ENCODE measurements at places on chromosomes 2 and 18.

GRCh38 chr18:9992300-9992972, 78.6 kb downstream of the VAPA start:
- no peak for DNase-seq

- peak; percentile 61 for DNase-seq
Observed at GRCh38 chr2:158457092-158457825, 507 bp downstream of the PKP4 start.

GRCh38 chr18:36127836-36128529, 1.2 kb downstream of the SLC39A6 start:
- DNase-seq: peak; percentile 1

DNA sequence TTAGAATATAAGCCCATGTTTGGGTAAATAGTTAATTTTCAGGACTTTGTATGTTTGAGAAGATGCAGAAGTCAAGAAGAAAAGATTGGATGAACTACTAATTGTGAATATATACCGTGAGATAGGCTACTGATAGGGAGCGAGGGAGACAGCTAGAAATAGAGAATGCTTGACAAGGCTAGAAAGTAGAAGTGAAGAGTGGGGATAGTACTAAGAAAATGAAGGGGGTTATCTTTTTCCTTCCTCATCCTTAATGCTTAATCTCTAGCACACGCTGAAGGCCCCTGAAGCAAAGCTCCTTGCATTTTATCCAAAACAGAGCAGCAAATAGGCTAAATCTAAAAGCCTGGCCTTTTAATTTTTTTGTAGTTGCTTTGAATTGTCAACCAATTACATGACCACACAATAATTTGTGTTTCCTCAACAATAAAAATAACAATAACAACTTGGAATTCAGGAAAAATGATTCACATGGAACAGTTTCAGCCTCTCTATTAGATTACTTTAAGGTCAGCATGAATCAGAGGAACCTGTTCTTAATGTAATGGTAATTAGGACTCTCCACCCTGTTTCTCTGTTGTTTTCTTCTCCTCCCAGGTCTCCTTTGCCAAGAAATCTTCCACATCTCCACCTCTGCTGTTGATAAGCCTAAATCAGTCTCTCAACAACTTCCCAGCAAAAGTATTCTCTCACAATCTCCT, 1071.3 kb upstream of the ZEB2 start:
- no peak for DNase-seq

- DNase-seq: no peak
Observed at GRCh38 chr18:23719634-23720201, 30.5 kb downstream of the LAMA3 start.

DNA sequence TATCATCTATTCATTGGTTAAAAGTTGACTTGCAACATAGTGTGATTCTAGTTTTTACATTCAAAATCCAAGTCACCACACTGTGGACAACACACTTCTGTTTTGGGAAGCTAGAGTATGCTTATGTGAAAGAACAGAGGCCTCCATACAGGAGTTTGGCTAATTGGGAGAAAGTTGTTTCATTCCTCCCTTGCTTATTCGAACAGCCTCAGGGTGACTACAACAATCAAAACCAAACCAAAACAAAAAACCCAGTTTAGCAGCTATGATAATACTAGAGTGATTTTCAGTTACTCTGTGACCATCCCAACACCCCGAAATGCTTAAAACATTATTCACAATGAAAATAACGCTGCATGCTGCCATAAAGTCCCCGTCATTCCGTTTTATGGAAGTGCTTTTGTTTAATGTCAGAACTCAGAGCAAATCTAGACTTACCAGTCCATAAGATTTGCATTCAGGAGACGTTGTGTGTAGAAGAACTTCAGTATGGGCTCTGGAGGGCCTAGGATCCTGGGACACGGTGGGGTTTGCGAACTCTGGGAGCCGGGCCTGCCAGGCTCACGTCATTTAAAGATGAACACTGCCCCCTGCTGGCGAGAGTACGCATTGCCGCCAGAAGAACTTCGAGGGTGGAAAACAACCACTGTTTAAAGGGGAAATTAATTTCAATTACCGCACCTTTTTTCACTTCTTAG, 111.4 kb downstream of the FTCDNL1 start:
- peak; percentile 68 for DNase-seq

DNA sequence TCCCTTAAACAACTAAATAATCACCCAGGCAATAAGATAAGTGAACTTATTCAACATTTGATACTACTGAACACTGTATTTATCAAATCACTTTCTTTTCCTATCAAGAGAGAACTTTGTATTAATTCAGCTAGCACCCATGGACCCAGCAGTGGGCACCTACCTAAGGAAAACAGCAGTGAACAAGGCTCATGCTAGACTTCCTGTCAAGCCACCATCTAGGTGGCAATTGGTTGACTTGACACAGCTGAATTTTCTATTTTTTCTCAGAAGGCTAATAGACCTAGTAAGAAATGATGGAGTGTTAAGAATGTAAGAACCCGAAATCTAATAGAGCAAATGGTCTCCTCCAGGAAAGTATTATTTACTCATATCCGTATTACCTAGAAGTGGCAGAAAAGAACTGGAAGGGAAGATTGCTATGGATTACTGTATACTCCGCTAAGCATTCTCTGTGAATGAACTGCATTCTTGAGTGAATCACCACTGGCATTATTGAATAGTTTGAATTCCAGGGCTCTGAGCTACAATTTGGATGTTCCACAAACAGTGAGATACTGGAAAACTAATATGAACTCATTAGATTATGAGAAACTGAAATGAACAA, 988.2 kb upstream of the CDH2 start:
- DNase-seq: no peak

DNA sequence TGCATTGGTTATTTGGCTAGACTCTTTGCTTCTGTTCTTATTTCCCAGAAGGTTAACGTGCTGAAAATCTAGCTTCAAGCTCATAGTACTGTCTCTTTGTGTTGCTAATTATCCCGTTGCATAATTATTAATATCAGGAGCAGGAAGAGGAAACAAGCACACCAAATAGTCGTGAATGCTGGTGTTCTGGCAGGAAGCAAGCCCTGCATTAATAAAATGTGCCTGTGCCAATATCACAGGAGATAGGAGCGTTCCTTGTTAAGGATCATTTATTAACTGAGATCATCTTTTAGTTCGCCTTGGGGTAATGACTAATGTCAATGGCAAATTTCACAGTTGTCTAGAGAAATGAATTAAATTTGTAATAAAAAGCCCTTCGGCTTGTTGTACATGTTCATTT, 893.0 kb upstream of the POU3F3 start:
- DNase-seq: no peak

- DNase-seq: no peak
Observed at GRCh38 chr2:218155953-218156479, 10.7 kb downstream of the CXCR1 start.

- no peak for DNase-seq
Observed at GRCh38 chr2:205984381-205984780, 101.6 kb downstream of the INO80D start.

DNA sequence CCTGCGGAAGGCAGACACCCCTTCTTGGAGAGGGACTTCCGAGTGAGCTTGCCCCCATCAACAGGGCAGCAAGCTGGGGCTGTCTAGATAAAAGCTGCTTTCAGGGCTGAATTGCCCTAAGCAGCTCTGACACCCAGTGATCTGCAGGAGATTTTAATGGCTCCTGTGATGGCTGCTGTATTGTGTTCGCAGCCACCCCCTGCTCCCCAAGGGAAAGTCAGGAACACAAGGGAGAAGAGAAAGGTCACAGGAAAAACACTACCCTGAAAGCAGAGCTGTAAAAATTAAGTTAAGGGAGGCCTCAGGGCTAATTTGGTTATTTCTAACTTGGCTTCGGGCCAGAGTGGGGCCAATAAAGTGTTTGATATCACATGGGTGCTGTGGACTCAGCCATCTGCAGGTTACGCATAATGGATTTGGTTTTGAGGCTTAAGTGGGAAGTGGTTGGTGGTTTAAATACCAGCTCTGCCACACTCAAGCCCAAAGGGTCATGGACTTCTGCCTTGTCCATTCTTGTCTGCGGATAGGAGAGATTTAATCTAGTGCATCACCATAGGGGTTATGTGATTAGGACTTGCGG, 147.6 kb downstream of the CLIP4 start:
- DNase-seq: no peak

DNA sequence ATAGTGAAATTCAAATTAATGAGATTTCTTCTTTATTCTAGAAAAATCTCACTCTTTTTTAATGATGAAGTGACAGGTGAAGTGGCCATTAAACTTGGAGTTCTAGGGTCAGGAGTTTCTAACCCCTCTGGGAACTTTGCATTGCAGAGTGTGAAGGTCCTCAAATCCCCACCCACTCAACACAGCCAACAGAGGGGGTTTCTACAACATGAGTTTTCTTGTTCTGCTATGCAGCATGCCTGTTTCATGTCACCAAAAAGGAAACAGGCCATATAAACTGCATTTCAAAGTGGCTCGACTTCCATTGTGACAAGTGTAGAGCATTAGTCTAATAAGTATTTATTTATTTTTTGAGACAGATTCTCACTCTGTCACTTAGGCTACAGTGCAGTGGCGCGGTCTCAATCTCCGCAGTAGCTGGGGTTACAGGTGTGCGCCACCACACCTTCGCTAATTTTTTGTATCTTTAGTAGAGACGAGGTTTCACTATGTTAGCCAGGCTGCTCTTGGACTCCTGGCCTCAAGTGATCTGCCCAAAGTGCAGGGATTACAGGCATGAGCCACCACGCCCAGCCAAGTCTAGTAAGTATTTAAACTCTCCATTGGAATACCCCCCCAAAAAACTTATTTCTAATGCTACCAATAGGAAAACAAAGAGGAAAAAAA, 146.1 kb upstream of the ZFP36L2 start:
- no peak for DNase-seq

GRCh38 chr2:172285010-172285621, 142.3 kb upstream of the ITGA6 start:
- DNase-seq: peak; percentile 68

GRCh38 chr2:26033818-26034636, at the start of gene RAB10:
Gene RAB10, plus strand, starts transcription at chr2:26034084. Its CDS starts 525 bp downstream, at chr2:26034609.
- peak; percentile 99 for DNase-seq

- DNase-seq: no peak
Observed at GRCh38 chr2:3265471-3265870, 112.1 kb downstream of the EIPR1 start.

- no peak for DNase-seq
Observed at GRCh38 chr2:70030724-70031420, 56.4 kb upstream of the PCBP1 start.

DNA sequence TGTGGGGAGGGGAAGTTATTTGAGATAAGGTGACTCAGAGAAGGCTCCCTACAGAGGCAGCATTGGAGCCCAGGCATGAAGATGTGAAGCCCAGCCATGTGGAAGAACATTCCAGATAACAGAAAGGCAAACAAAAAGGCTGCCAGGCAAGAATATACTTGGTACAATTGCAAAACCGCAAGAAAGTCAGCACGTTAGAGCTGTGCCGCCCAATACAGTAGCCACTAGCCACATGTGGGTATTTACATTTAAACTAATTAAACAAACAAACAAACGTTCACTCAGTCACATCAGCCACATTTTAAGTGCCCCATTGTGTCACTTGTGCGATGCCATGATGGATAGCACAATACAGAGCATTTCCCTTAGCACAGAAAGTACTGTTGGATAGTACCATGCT, 179.6 kb downstream of the SATB2 start:
- no peak for DNase-seq

GRCh38 chr2:127219171-127220070, 678 bp downstream of the CYP27C1 start:
- DNase-seq: peak; percentile 45

GRCh38 chr2:218221000-218221399, 4.0 kb downstream of the ARPC2 start:
- no peak for DNase-seq

DNA sequence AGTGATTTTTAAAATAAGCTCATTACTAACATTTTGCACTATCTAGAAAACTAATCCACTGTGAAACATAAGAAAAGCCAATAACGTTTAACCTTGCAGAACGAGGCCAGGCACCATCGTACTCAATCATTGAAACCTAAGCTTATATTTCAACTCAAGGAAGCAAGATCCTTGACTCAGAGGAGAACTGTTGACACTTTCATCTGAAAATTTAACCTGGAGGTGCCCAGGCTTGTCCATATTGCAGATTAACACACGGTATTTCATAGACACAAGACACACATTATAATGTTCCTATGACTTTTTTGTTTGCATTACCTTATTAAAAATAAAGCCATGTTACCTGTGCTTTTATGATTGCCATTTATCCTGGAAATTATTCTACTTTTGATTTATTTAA, 89.6 kb downstream of the ZNF385B start:
- no peak for DNase-seq

DNA sequence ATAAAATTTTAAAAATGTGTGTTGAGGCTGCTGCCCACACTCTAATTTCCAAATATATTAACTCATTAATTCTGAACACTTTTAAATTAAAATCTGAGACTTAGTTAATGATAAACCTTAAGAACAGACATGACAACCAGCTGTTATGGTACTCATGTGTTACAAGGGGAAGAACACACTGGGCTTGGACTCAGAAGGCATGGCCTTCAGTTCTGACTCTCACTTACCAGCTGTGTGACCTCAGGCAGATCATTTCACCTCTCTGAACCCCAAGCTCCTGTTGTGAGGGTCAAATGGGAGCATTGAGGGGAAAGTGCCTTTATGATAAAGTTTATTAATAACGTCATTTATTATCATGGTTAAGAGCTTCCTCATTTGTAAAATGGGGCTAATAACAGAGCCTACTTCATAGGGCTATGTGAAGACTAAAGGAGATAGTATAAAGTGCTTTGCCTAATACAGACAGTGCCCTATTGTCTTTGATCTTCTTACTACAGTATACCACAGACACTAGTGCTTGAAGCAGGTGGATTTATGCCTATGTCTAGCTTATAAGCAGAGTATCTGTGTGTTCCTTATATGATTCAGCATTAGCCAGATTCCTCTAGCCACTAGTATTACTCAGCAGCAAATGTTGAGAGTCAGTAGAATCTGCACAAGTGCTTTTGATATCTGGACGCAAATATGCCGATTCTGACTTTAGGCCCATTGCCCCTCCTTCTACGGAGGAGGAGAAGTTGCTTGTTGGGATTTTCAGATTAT, 99.6 kb downstream of the SGPP2 start:
- no peak for DNase-seq

GRCh38 chr2:79695248-79695647, 182.4 kb downstream of the CTNNA2 start:
- no peak for DNase-seq

DNA sequence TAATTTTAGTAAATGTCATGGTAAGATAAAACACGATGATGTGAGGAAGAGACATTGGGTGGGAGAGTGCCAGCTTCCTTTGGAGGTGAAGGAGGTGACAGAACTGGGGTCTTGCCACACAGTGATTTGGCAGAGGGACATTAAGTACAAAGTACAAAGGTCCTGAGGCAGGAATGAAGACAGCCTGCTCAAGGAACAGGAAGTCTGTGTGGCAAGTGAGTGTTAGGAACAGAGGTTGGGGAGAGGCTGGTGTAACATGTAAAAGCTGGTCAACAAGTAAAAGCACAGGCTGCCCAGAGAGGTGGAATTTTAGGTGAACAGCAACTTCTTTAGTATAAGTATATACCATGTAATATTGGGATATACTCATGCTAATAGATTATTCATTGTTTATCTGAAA, 73.1 kb downstream of the INPP5D start:
- DNase-seq: no peak

GRCh38 chr2:146986161-146986560, 858.7 kb upstream of the ACVR2A start:
- no peak for DNase-seq

GRCh38 chr2:215698566-215698965, 262.7 kb upstream of the FN1 start:
- no peak for DNase-seq

GRCh38 chr2:98669675-98670074, 61.3 kb downstream of the MGAT4A start:
- no peak for DNase-seq
